CD4-positive, CD25-positive, alpha-beta regulatory T cell (primary cell): ENCODE measurements at places on chromosomes 3 and 15. TPM values are rescaled to one million over a fixed set of nuclear protein-coding genes. Genes with fewer than 3 reads are reported as not detected.

- no peak for DNase-seq
These were observed 241.1 kb upstream of the ICE2 start for GRCh38 chr15:60720086-60720485.

CFAP44 gene
- 0.71 TPM for polyA plus RNA-seq

TEX264 gene
- polyA plus RNA-seq, result 133 TPM

DNA sequence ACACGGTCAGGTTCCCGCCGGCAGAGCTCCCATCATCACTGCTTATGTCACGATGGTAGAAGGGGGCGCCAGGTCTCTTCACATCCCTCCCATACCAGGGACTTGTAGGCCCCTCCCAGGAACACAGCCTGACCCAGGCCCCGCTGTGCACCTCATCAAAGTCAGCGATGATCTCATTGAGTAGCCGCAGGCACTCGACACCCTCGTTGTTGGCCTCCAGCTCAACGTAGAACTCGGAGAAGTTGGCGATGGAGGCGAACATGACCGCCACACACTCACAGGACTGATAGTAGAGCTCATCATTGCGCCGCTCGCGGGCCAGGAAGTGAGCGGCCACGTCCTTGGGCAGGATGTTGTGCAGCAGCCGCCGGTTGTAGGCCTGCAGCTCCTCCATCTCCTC is 89.2 kb downstream of the SEC22A start:
- no peak for DNase-seq

DNA sequence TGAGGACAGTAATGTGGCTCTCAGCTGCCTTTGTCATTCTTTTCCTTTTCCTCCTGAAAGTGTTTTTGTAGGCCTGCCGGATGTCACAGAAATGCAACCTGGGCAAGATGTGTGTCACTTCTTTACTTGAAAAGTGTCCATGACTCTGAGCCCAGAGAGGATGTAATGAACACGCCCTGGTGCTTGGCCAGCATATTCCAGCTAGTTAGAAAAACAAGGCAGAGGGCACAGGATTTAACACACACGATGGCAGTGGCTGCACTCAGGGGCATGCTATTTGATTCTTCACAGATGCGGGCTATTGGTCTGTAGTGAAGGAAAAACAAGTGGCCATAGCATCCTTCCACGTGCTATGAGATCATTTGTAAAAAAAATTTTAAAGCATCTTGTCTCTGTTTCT is 30.3 kb upstream of the PTX3 start:
- no peak for DNase-seq

DNA sequence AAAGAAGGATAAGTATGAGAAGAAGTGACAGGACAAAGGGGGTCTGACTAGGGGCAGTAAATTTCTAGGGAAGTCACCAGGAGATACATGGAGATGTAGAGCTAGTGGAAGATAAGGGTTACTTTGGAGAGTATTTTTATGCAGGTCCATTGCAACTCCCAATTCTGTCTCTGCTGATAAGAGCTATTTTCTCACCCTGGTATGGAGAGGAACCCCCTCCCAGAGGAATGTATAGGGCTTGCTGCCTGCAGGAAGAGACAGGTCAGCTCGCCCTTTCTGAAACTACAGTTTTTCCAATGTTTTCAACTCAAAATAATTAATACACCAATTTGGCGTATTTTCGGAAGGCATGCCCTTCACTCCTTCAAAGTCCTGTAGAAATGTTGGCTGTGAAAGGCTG is 11.4 kb upstream of the CORO2B start:
- DNase-seq, result no peak

GRCh38 chr3:193921465-193921864 is 214.5 kb upstream of the HES1 start:
- no peak for DNase-seq

GRCh38 chr3:51434110-51434509 is 43.0 kb downstream of the RBM15B start:
- no peak for DNase-seq

HTR3E gene
- polyA plus RNA-seq, result not detected

XYLB gene
- polyA plus RNA-seq, result 3.0 TPM

SH2D7 gene
- not detected for polyA plus RNA-seq

BNC1 gene
- not detected for polyA plus RNA-seq

DNA sequence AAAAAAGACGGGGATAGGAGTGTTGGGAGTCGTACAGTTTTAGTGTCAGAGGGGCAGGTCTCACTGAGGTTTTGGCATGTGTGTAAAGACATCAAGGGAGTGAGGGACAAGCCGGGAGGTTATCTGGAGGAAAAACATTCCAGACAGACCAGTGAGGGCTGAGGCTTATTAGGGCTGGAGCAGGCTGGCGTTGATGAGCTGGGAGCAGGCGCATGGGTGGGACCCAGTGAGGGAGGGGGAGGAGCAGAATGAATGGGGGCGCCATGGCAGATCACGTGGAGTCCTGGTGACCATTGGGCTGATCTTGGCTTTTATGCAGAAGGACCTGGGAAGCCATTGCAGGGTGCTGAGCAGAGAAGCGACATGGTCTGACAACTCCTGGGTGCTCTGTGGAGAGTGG is 180.2 kb downstream of the SLCO3A1 start:
- no peak for DNase-seq
